ENCODE measurements at places on chromosomes 1 and 21.
A peak's percentile ranks its signal among the peaks of the same experiment; 100 is the strongest.

DNA sequence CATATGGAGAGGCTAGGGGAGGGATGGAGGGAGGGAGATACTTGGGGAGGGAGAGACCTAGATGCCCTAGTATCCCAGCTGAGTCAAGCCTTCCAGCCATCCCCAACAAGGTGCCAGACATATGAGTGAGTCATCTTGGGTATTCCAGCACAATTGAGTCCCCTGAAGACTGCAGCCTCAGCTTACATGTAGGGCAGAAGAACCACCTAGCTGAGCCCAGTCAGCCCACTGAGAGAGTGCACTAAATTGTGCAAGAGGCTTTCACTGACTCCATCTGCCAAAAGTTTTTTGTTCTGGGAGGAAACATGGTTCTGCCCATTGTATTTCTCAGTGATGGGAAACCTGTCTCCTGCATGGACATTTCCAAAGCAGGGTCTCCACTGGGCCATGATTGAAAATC is 76.4 kb downstream of the FOXD2 start:
- DNase-seq = no peak

GRCh38 chr1:77473690-77474089 is 191.9 kb downstream of the AK5 start:
- DNase-seq = no peak

- DNase-seq = no peak
These were observed 60.7 kb downstream of the MORN1 start for GRCh38 chr1:2330519-2331199.

- DNase-seq = no peak
These were observed 3.9 kb downstream of the TMEM201 start for GRCh38 chr1:9592510-9593075.

DNA sequence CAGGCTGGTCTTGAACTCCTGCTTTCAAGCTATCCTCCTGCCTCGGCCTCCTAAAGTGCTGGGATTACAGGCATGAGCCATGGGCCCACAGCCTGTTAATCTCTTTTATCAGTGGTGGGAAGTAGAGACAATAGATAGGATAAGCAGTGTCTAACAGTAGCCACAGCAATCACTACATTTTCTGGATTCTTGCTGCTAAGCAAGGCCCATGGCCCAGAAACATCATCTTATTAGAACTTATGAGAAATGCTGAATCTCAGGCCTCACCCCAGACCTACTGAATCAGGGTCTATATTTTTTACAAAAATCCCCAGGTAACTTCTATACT is 29.7 kb downstream of the IGFN1 start:
- DNase-seq = no peak

- DNase-seq = no peak
These were observed 27.2 kb upstream of the PSMB2 start for GRCh38 chr1:35668506-35668905.

DNA sequence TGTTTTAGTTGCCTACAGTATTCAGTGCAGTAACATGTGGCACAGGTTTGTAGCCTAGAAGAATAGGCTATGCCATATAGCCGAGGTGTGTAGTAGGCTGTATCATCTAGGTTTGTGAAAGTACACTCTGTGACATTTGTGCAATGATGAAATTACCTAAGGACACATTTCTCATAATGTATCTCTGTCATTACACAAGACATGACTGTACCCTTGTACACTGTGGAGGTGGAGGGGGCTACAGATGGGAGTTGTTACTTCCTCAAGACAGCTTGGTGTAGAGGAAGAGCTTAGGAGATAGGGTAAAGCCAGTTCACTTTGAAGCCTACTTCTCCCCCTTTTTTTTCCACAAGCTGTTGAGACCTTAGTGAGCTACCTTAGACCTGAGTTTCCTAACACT is 59.7 kb upstream of the RAVER2 start:
- no peak for DNase-seq

DNA sequence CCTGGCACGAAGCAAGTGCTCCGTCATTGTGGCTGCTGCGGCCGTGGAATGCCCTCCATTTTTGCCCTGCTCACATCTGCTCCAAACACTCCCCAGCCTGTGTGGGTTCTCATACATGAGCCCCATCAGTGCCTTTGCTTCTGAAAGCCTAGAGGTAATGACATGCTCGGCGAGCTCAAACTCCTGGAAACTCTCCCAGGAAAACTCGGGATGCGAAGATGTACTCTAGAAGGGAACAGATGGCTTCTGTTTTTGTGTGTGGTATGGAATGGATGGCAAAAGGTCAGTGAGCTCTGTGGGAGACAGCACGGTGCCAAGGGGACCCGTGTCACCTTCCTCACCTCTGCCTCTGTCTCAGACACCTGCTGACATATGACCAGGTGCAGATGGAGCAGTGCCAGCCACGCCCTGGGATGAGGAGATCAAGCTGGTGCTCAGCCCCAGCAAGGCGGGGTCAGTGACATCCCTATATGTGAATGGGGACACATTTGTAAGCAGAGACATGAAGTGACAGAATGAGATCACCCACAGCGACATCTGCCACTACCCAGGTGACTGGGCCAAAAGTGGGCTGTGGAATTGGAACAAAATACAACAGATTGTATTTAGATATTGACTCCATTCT is 84.1 kb upstream of the COX20 start:
- DNase-seq = no peak

DNA sequence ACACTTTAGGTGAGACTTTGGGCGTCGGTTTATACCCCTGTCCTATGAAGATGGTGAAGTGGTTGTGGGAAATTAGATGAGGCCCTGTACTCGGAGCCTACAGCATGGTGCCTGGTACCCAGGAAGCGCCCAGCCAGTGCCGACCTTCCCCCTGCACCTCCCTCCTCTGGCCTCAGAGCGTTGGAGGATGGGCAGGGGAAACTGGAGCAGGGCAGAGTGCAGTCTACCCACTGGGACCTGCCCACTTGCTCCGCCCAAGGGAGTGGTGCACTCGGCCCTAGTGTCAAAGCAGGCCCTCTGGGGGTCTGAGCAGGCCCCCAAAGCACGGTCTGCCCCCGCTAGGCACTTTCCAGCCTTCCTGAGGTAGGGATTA is 13.0 kb upstream of the TTC22 start:
- no peak for DNase-seq

- peak; percentile 41 for DNase-seq
These were observed 24.1 kb downstream of the GPR3 start for GRCh38 chr1:27416387-27417111.

- DNase-seq = no peak
These were observed 165.1 kb downstream of the UCK2 start for GRCh38 chr1:165992533-165992932.

GRCh38 chr1:67431156-67431765 is 1.1 kb upstream of the SERBP1 start:
- no peak for DNase-seq

GRCh38 chr1:53130878-53131589 is 11.4 kb downstream of the SLC1A7 start:
- no peak for DNase-seq

DNA sequence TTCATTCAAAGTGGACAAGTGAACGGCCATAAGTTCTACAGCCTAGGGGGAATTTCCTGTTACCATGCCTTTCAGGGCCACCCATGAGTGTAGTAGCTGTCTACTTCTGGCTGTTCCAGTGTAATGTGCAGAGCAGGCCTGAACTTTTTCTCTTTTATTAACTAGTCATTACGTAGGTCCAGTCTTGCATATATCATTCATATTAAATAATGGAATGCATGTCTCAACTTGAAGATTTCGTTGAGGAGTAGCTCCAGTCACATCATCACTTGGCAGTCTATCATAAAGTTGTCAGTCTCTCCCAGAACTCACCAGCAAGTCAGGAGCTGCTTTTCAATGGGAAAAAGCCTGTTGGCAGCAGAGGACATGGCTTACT is 12.0 kb upstream of the GIPC2 start:
- no peak for DNase-seq

DNA sequence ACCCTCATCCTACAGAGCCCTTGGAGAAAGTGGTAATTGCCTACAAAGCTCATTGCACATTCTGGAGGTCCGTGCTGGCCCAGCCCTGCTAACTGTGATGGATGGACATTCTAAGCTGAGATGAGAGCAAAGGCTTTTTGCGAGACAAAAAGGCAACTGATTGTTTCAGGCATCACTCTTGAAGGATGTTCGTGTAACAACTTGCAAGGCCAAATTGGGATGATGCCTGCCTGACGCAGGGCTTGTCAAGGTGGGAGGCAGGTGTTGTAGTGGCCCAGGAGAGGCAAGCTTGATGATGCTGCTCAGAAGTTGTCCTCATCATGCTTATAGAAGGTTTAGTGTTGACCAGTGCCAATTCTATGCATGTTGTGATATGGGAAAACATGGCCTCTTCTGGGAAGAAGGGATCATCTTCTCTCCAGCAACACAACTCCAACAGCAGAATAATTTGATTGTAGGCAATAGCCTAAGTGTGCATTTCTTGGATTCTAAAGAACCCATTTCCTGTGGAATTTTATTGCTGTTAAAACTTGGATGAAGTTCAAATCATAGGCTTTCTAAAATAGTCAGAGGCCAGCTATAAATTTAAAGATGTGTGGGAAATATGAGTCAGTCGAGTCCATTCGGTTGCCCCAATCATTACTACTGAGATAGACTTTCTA is 102.5 kb upstream of the COA6 start:
- no peak for DNase-seq

DNA sequence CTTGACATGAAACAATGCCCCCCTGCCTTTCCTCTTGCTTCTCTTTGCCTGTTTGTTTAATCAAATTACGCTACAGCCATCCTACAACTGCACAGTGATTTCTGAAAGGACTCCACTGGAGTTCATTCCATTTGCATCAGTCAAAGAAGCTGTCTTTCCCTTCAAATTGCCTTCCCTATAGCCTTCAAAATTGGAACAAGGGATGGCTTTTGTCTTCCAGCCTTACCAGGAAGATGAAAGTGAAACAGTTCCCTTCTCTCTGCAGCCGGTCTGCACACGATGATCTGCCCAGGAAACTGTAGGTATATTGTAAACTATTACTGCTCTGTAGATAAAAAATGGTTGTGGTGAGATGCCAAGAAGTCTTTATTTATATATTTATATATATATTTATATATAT is 65.6 kb upstream of the ETS2 start:
- DNase-seq = no peak

- no peak for DNase-seq
These were observed 1280.3 kb upstream of the B3GALT2 start for GRCh38 chr1:194466706-194467105.

- no peak for DNase-seq
These were observed 2.2 kb upstream of the NEGR1 start for GRCh38 chr1:72284348-72285073.

DNA sequence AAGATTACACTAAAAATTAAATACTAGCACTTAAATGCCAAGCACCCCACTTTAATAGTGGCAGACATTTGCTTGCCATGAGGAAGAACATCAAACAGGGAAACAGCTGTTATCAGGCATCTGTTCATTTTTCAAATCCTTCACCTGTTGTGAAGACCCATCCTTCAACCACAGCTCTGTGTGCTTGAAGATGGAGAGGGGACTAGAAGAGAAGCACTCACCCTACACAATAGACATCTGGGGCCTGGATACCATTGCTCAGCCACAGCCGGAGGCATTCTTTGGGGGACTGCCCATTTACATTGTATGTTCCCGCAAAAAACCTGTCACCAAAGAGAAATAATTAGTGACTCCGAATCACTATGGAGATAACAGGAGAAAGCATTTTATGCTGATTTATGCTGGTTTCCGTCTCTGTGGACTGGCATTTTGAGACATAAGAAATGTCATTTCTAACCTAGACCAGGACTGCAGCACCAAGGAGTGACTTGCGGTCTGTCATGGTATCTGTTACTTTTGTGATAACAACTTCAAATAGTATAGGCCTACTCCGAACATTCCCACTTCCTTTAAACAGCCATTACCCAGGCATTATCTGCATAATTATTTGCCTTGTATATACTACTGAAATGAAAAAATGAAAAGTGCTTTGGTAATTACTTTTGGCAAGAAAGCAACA is 28.8 kb upstream of the MTF1 start:
- DNase-seq = no peak

DNA sequence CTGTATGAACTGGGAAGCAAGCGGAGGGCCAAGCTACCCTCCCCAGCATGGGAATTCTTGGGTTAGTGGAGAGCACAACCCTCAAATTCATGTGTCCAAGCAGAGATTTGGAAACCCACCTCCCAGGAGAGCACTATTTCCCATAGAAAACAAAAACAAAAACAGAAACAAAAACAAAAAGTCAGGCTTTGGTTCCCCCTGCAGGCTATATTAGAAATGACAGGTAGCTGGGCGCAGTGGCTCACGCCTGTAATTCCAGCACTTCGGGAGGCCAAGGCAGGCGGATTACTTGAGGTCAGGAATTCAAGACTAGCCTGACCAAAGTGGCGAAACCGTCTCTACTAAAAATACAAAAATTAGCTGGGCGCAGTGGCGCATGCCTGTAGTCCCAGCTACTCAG is 10.8 kb downstream of the MINDY1 start:
- no peak for DNase-seq

DNA sequence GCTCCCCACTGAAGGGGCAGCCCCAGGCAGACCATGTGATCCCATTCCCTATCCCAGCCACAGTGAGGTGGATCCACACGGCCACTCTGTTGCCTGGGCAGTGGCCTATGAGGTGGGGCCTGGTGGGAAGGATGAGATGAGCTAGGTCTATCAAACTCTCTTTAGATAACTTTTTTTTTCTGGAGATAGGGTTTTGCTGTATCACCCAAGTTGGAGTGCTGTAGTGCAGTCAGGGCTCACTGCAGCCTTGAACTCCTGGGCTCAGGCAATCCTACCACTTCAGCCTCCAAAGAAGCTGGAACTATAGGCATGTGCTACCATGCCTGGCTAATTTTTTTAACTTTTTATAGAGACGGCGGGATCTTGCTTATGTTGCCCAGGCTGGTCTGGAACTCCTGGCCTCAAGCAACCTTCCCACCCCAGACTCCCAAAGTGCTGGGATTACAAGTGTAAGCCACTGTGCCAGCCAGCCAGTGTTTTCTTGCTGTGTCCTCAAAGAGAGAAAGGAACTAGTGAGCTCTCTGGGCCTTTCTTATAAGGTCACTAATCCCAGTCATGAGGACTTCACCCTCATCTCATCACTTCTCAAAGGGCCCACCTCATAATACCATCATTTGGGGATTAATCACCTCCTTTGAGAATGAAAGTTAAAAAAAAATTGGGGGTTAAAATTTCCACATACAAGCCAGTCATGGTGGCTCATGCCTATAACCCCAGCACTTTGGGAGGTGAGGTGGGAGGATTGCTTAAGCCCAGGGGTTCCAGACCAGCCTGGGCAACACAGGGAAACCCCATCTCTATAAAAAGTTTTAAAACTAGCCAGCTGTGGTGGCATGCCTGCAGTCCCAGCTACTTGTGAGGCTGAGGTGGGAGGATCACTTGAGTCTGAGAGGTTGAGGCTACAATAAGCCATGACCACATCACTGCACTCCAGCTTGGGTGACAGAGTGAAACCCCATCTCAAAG is 36.6 kb downstream of the H3-3A start:
- no peak for DNase-seq

Data from activated CD4-positive, alpha-beta T cell treated with anti-CD3 and anti-CD28 coated beads, Interleukin-2, amount 50 U/mL, for 4 hours (primary cell).